Hematopoietic multipotent progenitor cell treated with erythropoietin and hydrocortisone succinate and interleukin-3 and kit ligand, for 6 days (in vitro differentiated cells): ENCODE measurements at places on chromosomes 1 and 21.

- DNase-seq: no peak
Measured at GRCh38 chr1:12649971-12650421, 6.1 kb downstream of the AADACL4 start.

GRCh38 chr1:156495401-156496140 lies 5.0 kb downstream of the MEF2D start:
- DNase-seq: no peak

DNA sequence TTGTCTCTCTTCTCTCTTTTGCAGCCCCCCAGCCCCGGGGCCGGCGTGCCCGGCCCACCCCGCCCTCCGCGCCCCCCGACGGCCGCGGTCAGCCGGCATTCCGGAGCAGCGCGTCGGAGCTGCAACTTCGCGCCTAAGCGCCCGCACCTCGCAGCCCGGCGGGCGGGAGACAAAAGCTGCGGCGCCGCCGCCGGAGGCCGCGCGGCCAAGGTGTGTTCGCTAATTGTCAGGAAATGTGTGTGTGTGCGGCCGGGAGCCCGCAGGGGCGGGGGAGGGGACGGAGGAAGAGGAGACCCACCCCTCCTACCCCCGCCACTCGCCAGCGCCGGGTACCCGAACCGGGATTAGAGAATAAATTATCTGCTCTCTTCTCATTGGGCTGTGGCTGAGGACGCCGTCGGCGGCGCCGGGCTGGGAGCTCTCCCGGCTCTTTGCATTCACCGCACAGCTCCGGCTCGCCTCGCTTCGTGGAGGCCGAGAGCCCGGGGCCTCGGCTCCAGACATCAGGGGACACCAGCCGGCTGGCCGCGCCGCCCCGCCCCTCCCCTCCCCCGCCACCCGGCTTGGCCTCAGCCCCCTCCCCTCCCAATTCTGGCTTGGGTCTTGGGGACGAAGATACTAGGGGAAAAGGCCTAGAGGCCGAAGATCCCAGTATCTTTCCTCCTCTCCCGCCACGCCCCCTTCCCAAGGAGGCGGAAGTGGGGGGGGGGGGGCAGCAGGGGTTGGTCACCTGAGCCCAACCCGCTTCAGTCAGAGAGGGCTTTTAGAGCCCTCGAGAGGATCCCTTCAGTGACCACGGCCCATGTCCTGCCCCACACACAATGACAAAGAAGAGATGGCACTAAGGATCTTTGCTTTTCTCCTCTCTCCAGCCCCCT lies 1.3 kb upstream of the BLACAT1 start:
- DNase-seq: no peak

DNA sequence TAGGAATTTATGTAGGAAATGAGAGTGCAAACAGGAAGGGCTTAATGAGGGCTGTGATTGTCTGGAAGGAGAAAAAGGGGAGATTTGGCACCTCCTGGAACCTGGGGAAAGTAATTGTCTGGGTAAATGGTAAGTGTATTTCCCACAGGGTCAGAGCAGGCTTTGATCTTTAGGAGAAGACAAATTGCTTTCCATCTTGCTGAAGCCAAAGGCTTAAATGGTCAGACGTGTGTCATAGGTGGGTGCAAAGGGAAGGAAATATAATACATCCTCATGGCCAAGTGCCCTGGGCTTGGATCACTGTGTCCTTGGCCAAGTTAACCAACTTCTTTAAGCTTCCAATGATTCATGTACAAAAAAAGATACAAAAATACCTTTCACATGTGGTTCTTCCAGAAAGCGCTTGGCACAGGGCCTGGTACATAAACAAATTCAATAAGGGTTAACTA lies 1.3 kb upstream of the DUSP23 start:
- no peak for DNase-seq

GRCh38 chr1:113557187-113557586 lies 166.9 kb downstream of the MAGI3 start:
- no peak for DNase-seq

GRCh38 chr1:194919146-194919545 lies 1689.1 kb downstream of the KCNT2 start:
- DNase-seq: no peak

GRCh38 chr1:87897481-87897880 lies 568.8 kb downstream of the LMO4 start:
- DNase-seq: no peak

GRCh38 chr1:227317011-227317451 lies 1.3 kb downstream of the CDC42BPA start:
- peak; percentile 58 for DNase-seq

DNA sequence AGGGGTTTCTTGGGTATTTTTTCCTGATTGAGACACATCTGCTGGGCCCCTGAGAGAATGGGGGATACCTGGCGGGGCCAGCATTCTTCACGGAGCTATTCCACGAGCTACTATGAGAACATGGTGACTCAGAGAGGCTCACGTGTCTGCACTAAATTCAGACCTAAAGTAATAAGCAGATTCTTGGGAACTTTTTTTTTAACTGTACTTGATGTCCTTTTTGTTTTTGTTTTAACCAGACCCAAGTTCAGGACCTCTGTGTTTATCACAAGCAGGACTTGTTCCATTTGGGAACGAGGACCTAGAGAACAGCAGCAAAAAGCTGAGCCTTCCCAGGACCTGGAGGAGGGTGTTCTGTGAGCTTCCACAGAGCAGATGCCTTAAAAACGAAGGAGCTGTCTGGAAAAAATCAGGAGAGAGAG lies 44.0 kb downstream of the EVA1C start:
- no peak for DNase-seq

DNA sequence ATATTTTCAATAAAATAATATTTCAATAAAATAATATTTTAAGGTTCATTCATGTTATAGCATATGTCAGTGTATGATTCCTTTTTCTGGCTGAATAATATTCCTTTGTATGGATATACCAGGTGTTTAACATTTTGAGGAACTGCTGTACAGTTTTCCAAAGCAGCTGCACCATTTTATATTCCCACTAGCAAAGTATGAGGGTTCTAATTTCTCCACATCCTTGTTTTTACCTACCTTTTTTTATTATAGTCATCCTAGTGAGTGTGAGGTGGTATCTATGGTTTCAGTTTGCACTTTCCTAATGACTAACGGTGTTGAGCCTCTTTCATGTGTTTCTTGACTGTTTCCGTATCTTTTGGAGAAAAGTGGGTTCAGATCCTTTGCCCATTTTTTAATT lies 5.2 kb downstream of the DEGS1 start:
- no peak for DNase-seq

GRCh38 chr1:31434979-31435378 lies 22.0 kb downstream of the SERINC2 start:
- no peak for DNase-seq

DNA sequence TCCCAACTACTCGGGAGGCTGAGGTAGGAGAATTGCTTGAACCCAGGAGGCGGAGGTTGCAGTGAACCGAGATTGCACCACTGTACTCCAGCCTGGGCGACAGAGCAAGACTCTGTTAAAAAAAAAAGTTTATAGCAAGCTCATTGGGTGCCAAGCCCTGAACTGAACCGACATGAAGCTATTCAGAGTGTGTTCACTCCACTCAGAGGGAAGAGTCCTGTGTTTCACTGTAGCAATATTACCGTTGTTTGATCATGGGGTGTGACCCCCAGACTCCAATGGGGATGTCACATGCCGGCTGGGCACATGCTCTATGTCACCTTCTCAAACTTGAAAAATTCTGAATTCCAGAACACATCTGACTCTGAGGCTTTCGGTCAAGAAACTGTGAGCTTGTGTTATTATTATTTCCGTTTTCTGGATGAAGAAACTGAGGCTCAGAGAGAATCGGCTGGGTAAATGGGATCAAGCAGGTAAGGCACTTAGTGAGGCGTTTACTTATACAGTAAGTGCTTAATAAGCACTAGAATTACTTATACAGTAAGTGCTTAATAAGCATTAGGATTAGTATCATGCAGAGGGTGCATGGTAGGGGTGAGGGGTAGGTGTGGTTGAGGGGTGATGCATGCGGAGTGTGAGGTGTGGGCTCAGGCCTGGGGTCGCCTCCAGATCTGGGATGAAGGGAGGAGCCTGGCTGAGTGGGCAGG lies 36.2 kb downstream of the HSPG2 start:
- no peak for DNase-seq

DNA sequence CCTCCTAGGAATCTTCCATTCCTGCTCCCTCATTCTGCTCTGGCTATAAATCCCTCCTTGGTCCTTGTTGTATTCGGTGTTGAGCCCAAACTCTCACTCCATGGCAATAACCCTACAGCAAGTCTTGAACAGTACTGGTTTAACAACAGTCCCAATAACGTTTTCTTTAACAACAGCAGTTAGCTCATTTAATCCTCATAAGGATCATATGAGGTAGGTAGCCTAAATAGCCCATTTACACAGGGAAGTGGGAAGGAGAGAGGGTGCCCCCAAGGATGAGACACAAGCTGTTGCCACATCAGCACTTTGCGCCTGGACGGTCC lies 444 bp upstream of the AGTRAP start:
- peak; percentile 29 for DNase-seq

GRCh38 chr1:110477445-110477957 lies 26.6 kb downstream of the PROK1 start:
- DNase-seq: peak; percentile 22

DNA sequence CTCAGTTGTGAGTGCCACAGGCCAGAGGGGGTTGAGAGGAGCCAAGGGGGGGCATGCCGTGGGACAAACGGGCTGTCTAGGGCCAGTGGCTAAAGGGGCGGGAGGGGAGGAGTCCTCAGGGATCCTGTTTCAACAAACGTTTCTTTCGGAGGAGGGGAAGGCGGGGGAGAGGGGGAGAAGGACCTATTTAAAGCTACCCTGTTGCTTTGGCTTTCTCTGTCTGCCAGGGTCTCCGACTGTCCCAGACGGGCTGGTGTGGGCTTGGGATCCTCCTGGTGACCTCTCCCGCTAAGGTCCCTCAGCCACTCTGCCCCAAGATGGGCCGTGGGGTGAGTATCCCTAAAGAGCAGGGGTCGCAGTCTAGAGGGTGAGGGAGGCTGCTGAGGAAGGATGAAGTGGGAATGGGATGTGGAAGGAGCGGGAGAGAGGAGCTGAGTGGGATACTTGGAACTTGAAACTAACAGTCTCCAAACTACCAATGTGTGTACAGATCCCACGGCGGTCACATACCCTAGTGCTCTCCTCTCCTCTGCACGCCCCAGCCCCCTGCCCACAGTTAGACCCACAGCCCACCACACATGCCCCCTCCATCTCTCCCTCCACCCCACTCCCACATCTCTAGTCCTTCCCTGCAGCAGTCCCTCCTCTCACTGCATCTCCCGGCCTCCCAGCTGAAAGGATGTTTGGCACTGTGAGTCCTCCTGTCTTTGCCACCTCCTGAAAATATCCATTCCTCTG lies at the start of gene ATP1A2:
ATP1A2 (plus strand) TSS at position 215 of the 738 bp plus-strand sequence; CDS start at position 318, 103 bp downstream.
- no peak for DNase-seq

DNA sequence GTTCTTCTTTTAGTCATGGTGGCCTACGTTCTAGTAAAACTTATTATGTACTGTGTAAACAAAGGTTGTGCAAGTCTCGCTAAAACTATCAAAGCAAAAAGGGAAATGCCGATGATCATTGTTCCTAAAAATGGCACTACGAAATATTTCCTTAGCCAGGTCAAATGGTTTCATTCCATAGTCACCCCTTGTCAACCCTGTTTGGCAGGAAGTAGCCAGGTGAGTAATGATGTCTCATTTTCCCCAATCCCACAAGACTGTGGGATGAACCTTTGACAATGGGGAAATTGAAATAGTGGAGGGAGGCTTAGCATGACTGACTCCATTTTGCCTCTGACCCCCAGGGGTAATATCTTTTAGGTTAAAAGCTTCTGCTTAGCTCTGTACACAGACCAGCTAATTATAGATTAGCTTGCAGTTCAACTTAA lies 5.6 kb upstream of the REN start:
- no peak for DNase-seq

DNA sequence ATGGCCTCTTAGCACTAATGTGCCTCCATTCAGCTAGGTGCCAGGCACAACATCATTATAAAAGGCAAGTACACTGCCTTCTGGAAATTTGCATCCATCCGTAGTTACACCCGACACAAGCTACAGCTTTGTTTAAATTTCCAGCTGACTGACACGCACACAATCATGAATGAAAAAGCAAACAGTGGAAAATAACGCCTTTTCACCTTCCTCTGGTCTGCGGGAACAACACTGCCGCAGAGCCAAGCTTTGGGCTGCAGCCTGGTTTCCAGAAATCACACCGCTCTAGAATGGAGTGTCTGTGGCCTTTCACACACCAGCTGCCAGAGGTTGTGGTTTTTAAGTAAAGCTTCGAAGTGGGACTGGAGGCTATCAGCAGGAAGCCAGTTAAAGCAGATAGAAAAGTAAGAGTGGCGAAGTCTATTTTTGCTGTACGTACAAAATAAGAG lies 142.8 kb upstream of the COA6 start:
- peak; percentile 31 for DNase-seq
